CD4-positive, alpha-beta T cell treated with Interleukin-4 for 1 hour (primary cell): ENCODE measurements at places on chromosomes 16 and 17.

DNA sequence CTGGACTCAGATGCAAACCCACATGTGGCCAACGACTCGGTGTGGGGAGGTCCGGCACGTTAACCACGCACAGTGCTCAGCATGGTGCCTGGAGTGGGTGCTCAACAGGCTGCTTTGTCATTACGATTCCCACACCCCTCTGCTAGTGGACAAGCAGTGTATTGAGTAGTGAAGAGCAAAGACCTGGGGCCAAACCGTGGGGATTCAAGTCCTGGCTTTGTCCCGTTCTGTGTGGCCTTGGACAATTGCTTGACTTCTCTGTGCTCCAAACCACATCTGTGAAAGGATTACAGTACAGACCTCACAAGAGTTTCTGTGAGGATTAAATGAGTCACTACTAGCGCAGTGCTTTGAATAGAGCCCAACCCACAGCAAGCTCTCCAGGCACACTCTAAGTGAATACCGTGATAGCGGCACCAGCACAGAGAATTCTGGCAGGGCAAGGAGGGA, 33.8 kb downstream of the TRPV2 start:
- DNase-seq, result no peak

GRCh38 chr17:17235212-17236174, 1.5 kb downstream of the FLCN start:
- DNase-seq, result no peak

DNA sequence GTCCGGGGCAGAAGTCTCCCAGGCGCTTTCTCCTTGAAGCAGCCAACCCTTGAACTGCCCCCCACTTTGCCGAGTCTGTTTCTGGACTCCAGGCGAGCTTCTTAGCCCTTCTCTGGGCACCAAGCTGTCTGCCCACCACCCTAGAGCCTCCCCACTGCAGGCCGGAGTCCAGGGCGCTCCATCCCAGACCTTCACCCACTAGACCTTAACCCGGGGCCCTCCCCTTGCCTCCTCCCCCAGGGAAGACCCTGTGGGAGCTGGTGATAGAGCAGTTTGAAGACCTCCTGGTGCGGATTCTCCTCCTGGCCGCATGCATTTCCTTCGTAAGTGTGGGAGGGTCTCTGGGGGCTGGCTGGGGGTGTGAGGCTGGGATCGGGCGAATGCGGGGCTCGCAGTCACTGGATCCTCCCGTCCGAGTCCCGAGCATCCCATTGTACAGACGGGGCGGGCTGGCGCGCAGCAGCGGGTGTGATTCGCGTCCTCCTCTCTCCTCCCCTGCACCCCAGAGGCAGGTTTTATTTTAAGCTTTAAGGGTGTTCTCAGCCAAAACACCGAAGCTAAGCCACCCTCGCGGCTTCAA, 1.1 kb downstream of the ATP2A1 start:
- DNase-seq, result no peak

DNA sequence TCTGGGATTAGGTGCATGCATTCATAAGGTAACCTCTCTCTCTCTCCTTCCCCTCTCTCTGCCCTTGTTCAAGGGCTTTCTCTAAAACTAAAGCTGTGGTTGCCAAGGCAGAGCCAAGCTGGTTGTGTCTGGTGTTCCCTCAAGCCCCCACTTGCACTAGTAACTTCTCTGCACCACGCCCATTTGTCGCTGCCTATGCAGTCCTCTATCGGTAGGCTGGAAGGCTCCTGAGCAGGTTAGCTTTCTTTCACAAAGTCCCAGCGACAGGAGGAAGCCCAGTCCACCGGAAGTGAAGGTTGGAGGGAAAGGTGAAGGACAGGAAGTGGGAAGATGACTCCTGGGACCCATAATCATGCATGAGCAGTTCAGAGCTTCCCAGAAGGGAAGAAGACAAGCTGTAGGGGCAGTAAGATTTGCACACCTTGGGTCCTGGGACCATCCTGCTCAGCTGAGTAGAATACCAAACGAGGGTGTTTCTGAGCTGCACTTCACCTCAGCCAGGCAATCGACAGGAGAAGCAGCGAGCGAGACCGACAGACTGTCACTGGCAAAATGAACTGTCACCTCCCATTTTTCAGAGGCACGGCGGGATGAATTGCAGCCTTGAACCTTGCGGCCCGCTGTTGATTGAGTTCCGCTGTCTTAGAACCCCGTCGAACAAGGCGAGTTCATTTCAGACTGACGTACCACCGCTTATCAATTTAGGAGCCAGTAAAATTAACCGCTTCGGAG, 14.7 kb upstream of the SKAP1 start:
- DNase-seq, result peak; percentile 56

GRCh38 chr16:67393111-67393787, at the start of gene TPPP3:
Gene TPPP3, minus strand, starts transcription at chr16:67393498. Its CDS starts 2,387 bp downstream, at chr16:67391111.
- DNase-seq, result peak; percentile 83

- DNase-seq, result no peak
Measured at GRCh38 chr16:48011466-48011865, 144.3 kb downstream of the ABCC12 start.

GRCh38 chr16:54326266-54326662, 39.7 kb upstream of the IRX3 start:
- DNase-seq, result no peak

- DNase-seq, result peak; percentile 1
Measured at GRCh38 chr16:72241930-72242329, 70.0 kb upstream of the PMFBP1 start.

DNA sequence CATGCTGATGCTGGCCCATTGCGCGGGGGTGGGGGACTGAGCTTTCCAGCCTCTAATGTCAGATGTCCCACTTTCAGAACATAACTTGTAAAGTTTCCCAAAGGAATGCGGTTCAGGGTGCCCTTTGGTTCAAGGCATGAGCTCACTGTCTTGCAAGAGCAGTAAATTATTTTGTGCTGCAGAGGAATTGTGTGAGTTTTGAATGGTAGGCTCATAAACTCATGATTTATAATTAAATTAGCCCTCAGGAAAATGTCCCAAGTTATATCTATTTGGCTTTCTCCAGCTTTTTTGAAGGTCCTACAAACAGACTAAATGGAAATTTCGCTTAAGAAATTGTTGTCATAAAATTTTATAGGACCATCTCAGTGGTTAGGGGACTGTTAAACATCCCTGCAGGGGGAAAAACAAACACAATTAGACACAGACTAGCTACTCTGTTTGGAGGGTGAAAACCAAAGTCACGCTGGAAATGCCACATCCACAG, 321.8 kb downstream of the HS3ST3B1 start:
- DNase-seq, result no peak

DNA sequence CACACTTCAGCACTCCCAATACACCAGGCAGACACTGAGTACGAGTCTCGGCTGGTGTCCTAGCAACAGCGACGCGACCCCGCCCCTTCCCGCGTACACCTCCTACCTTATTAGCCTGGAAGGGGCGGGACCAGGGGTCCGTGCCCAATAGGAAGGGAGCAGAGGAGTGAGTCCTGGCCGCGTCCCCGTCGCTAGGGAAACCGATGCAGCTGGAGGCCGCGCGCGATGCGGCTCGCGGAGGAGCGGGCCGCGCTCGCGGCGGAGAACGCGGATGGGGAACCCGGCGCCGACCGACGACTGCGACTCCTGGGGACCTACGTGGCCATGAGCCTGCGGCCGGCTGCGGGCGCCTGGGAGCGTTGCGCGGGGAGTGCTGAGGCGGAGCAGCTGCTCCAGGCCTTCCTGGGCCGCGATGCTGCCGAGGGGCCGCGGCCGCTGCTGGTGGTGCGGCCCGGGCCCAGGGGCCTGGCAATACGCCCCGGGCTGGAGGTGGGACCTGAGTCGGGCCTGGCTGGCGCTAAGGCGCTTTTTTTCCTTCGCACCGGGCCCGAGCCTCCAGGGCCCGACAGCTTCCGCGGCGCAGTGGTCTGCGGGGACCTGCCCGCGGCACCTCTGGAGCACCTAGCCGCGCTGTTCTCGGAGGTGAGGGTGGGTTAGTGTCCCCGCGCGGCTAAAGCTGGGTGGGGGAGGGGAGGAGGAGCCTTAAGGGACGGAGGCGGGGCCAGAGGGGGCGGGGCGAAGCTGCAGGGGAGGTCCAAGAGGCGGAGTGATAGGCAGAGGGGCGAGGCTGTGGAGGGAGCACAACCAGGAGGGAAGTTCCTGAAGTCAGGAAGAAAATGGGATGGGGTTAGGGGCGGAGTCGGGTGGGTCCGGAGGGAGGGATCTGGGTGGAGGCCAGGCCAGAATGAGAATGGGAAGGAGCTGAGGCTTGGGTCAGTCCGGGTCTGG, at the start of gene DNAH9:
Gene DNAH9 (plus strand): TSS at position 197 of the 948 bp plus-strand sequence. CDS start 29 bp downstream, at position 226.
- DNase-seq, result no peak

DNA sequence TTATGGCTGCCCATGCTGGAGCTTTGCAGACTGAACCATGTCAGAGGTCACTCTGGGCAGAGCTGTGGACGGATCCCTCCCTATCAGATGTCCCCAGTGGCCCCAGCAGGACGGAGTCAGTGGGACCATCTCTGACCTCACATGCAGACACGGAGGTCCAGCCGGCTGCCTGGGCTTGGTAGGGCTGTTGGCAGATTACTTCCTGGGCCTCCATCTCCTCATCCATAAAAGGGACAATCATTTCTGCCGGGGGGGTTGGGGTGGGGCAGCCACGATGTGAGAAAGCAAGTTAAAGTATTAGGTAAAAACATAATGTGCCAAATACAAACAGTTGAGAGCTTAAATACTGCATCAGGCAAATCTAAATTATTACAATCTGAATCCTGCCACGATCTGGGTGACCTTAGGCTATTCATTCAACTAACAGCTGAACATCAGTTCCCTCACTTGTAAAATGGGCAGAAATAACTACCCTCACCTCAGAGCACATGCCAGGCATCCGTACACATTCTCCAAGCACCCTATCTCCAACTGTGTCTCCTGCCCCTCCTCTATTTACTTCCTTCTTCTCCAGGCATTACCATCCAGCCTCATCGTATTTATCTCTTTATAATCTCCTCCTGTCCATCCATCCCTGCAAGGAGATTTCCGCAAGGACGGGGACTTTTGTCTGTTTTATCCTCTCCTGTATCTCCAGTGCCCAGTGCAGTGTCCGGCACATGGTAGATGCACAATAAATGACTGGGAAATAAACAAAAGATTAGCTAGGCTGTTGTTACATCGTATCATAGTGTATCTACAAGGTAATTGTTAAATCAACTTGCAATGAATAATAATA, 192.3 kb upstream of the FOXF1 start:
- DNase-seq, result no peak

- DNase-seq, result peak; percentile 16
Measured at GRCh38 chr17:7951143-7951792, 19.3 kb downstream of the CNTROB start.

DNA sequence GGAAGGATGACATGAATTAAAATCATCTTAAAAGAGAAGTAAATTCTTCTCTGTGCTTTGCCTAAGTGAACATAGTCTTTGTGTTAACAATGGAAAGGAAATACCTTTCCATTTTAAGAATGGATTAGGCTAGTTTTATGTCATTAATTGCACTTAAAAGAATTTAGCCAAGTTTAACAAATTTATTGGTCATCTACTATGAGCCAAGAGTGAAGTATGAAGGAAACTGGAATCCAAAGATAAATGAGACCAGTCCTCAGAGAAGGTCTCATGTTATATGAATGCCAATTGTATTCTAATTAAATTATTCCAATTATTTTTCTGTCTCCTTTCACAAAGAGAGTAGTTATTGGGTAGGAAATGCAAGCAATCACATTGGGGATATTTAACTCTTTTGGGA, 741.3 kb upstream of the SOX9 start:
- DNase-seq, result no peak

- no peak for DNase-seq
Measured at GRCh38 chr16:48386559-48387312, 1.5 kb upstream of the SIAH1 start.

DNA sequence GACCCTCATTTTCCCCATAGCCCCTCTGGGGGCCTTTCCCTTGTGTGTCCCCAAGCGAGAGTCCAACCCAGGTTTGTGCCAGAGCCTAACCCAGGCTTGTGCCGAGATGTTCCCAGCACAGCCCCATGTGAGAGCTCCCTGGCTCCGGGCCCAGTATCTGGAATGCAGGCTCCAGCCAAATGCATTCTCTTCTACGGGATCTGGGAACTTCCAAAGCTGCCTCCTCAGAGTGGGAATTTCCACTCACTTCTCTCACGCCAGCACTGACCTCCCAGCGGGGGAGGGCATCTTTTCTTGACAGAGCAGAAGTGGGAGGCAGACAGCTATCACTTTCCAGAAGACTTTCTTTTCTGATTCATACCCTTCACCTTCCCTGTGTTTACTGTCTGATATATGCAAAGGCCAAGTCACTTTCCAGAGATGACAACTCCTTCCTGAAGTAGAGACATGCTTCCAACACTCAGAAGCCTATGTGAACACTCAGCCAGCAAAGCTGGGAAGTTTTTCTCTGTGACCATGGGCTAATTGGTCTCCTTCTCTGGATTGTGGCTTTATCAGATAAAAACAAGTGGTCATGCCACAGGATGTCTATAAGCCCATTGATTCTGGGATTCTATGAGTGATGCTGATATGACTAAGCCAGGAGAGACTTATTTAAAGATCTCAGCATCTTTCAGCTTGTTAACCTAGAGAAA, 2.5 kb upstream of the CCL2 start:
- DNase-seq, result no peak

DNA sequence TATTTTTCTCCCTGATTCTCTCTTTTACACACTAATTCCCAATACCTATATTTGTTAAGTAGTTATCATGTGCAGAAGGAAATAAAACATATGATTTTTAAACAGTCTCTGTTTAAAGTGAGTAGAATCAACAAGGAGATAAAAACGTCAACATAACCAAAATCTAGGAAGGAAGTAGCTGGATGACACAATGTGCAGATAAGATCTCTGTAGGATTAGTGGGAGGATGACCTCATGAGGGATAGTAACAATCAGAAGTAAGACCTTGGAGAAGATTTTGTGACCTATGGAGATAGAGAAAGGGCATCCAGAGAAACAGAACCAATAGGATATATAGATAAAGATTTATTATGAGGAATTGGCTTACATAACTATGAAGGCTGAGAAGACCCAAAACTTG, 262.6 kb upstream of the CDH11 start:
- no peak for DNase-seq

DNA sequence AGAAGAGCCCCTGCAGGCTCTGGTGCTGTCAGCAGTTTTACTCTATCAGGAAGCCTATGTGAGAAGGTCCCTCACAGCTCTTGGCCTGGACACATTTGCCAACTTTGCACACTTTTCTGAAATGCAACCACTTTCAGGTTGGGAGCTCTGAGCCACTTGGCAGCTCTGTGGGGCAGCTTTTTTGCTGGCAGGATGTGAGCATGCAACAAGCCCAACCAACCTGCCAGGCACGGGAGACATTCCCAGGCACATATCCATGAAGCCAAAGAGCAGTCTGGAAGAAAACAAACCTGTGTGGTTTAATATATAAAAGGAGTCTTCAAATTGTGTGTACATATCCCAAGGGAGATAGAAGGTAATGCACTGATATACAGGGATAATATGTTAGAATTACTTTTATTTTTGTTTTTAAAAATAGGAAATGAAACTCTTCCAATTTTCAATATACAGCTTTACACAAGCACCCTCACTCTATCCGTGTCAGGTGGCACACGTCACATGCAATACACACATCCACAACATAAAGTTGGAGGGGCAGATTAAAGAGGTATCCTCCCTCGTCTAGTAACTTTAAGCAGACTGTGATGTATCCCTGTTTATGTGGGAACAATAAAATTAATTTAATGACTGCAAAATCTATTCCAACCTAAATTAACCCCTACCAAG, 57.4 kb upstream of the COX10 start:
- DNase-seq, result no peak
